ENCODE measurements at places on chromosomes 7 and 10.

- no peak for DNase-seq
Observed at GRCh38 chr7:34322841-34323240, 335.2 kb upstream of the NPSR1 start.

- DNase-seq, result no peak
Observed at GRCh38 chr7:8303904-8304528, 42.0 kb upstream of the ICA1 start.

GRCh38 chr7:45092931-45093235 lies 4.1 kb upstream of the NACAD start:
- DNase-seq, result no peak

DNA sequence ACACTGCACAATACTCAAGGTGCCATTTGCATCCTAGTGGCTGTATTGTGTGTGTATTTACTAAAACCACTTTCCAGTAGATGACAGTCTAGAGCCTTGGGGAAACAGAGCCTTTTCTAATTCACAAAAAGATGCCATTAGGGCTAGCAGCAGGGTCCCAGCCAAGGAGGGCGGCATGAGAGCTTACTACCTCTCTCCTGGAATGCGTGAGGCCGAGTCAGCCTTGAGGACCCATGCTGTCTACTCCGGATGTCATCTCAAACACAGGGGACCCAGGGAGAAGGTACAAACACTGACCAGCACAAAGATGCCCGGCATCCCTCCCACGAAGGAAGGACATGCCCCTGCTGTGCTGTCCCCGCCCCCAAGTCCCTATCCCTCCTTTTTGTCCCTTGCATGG lies 65.5 kb downstream of the CYCS start:
- DNase-seq, result no peak

- DNase-seq, result no peak
Observed at GRCh38 chr7:42720991-42721796, 190.7 kb downstream of the C7orf25 start.

- DNase-seq, result peak; percentile 62
Observed at GRCh38 chr10:32413513-32413912, 32.4 kb upstream of the CCDC7 start.

GRCh38 chr7:85068799-85069198 lies 118.1 kb downstream of the SEMA3D start:
- peak; percentile 4 for DNase-seq

DNA sequence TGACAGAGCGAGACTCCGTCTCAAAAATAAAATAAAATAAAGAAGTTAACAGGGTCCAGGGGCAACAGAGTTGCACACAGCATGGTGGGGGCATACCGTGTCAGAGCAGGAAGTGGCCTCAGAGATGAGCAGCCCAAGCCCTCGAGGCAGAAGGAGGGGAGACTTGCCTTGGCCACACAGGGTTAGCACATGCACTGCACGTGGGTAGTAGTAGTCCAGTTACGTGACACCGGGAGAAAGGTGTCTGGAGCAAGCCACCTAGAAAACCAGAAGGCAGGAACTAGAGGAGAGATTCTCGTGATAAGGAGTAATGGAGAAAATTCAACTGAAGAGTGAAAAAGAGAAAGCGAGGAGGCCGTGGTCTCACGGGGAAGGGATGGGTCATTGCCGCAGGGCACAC lies 9.8 kb upstream of the DENND2A start:
- DNase-seq, result no peak

DNA sequence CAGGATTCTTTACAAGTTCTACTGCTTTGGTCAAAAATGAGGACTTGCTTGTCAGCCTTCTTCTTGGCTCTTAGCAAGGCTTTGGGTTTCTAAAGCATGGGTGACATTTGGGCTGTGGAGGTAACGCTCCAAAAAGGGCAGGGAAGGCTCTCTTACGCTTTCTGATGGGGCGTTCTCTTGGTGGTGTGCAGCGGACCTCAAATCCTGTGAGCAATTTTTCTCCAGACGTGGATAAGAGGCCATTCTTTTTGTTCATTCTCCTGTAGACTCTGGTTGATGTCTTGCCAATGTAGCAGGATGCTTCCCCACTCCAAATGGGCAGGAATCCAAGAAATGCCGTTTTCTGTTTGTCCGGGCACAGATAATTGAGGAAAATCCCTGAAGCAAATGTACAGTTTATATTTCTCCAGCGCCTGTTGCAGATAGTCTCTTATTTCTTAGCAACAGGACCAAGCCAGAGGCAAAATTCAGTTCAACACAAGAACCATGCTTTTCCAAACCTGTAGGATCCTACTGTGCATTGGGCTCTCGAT lies 138.4 kb upstream of the NFE2L3 start:
- peak; percentile 70 for DNase-seq

- no peak for DNase-seq
Observed at GRCh38 chr7:7834761-7835160, 116.4 kb upstream of the RPA3 start.

- no peak for DNase-seq
Observed at GRCh38 chr7:127873715-127874636, 157.3 kb downstream of the LRRC4 start.

DNA sequence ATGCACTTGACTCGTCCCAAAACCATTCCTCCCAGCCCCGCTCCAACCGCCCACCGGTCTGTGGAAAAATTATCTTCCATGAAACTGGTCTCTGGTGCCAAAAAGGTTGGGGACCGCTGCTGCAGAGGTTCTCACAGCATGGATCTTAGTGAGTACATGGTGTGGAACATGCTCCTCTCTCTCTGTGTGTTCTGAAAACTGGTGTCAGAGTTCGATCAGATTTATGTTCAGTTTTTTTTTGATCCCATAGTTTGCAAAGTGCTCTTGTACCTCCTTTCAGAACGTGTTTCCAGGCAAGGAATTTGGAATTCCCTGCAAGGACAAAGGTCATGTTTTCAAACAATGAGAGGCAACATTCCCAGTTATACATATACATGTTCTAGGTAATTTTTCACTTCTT lies 61.2 kb upstream of the FAM171A1 start:
- no peak for DNase-seq

- DNase-seq, result no peak
Observed at GRCh38 chr7:19401461-19401860, 256.2 kb upstream of the FERD3L start.

DNA sequence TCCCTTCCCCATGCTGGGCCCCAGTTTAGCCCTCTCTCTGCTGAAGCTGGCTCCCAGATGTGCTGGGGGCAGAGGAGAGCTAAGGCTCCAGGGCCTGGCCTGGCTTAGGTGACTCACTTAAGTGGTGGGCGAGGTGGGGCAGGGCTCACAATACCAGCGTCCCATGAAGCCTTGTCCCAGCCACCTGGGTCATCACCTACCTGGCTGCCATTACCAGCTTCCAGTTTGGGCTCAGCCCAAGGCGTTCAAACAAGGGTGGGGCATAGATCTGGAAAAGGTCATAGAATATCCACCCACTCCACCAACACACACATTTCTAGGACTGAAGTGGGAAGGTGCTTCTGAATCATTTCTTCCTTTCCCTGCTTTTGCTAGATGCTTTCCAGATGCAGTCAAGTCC lies 8.3 kb downstream of the KAZALD1 start:
- no peak for DNase-seq

DNA sequence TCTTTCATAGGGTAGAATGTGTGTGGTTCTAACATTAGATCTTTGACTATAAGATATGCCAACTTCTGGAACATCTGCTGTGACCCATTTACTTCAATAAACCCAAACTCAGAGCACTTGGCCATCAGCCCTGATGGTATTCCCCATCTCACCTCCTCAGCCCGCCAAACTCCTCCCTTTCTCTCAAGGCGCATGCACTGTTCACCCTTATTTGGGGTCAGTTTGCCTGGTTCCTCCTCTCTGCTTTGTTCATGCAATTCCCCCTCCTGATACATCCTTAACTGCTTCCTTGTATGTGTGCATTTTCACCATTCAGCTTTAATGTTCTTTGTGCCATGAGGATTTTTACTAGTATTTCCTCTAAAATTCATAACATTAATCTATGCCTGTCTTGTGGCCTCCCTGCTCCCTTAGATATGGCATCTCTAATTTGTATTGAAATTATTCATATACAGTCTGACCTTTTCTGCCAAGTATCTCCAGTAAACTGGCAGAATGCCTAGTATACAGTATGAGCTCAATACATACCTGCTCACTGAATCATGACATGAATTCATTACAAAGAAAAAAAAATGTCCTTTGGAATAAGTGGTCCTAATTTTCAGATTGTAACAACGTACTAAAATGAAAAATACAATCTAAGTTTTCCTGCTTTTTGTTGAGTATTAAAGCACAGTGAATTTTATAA lies 336.8 kb upstream of the IGFBP3 start:
- peak; percentile 81 for DNase-seq

- DNase-seq, result no peak
Observed at GRCh38 chr10:200405-200804, 65.2 kb downstream of the ZMYND11 start.

DNA sequence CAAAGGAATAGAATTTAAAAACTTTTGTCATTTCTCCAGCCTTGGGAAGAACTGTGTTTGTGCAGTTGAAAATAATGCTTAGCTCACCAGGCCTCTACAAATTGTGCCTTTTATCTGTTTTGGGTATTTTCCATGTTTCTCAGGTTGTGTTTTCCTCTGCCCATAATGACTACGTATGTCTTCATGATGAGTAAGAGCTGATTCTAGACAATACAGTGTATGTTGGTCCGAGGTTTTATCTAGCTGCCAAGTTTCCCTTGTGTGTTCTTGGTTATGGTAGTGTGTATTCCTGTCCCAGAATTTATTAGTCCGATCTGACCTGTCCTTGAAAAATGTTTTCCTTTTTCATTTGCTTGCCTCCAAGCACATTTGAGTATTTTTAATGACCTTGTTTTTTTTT lies 83.7 kb upstream of the GLCCI1 start:
- DNase-seq, result no peak

DNA sequence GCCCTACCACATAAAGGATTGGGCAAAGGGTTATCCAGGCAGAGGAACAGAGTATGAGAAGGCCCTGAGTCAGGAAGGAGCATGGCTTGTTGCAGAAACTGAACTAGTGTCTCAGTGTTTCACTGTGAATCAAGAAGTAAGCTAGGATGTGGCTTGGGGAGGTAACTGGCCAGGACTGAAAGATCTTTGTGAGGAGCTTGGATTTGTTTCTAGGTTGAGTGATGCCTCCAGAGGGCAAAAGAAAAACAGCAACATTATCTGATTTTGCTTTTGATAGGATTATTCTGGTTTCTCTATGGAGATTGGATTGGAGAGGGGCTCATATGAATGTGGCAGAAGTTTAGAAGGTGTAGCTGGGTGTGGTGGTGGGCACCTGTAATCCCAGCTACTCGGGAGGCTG lies 137.9 kb upstream of the HDAC9 start:
- DNase-seq, result no peak

- peak; percentile 54 for DNase-seq
Observed at GRCh38 chr7:104923010-104923421, 91.0 kb upstream of the KMT2E start.

DNA sequence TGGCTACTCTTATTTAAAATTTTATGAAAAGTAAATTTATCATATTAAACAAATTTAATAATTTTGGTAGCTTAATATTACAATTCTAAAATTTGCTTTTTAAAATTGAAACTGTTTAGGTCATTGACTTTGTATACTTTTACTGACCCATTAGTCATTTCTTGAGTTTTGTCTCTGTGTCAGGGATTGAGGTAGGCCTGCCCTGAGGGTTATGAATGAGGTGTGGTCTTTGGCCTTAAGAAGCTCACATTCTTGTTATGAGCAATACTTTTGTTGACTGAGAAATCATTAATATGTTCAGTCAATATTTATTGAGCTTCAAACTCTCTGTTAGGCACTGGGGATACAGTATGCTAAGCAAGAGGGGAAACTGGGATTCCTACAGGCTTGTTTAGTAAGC lies 47.0 kb upstream of the RPA3 start:
- no peak for DNase-seq

DNA sequence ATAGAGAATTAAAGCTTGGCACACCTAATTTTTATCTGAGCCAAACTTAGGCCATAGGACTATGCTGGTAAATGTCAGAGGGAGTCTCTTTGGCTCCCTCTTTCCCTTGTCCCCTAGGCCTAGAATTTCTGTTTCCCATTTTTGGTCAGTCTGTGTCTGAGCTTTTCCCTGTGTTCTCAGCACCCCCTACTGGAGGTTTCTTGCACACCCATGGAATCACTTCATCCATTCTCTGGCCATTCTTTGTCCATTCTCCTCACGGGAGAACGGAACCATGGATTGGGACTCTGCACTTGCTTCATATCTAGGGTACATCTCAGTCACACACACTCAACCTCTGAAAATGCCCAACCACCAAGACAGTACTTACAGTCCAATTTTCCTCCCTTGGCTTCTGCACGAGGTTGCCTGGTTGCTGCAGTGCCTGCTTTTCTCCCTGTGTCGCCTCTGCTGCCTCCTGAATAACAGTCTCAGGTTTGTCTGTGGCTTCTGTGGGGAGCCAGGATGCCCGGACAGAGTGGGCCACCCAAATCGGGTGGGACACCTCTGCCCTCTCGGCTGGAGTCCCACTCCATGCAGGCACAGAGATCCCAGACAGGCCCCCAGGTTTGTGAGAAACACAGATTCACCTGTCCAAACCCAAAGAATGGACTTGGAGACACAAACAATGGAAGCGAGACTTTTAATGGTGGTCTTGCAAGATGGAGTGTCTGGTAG lies 35.1 kb upstream of the DNAH11 start:
- peak; percentile 13 for DNase-seq

- no peak for DNase-seq
Observed at GRCh38 chr7:99121496-99122021, 22.3 kb downstream of the SMURF1 start.

GRCh38 chr7:67940400-67940799 lies 943.8 kb downstream of the TYW1 start:
- no peak for DNase-seq

- no peak for DNase-seq
Observed at GRCh38 chr10:25288181-25288580, 113.4 kb downstream of the GPR158 start.

DNA sequence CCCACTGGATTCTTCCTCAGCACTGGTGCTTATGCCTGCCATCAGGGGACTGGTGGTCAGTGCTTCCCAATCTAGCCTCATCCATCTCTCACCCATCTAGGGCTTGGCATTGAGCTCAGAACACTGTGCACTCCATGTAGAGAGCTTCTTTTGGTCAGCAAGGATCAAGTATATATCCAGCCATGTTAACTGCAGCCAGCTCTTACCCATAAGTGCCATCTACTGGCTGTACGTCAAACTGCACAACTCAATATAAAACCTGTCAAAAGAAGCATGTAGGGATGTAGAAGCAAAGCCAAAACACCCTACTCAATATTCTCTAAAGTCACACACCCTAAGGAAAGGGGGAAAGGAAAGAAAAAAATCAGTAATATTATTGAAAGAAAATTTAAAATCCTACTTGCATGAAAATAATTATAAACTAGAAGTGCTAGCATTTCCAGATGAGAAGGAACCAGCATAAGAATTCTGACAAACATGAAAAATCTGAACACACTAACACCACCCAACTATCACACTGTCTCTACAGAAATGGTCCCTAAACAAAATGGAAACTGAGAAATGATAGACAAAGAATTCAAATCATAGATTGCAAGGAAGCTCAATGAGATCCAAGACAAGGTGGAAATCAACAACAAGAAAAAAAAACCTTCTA lies 531.1 kb upstream of the STEAP1 start:
- DNase-seq, result peak; percentile 34

Measured in Caki2 (cell line).